Activated CD8-positive, alpha-beta memory T cell treated with anti-CD3 and anti-CD28 coated beads for 4 hours (primary cell): ENCODE measurements at places on chromosomes 6 and 20.

GRCh38 chr6:20334334-20334733, 67.3 kb upstream of the E2F3 start:
- no peak for DNase-seq

DNA sequence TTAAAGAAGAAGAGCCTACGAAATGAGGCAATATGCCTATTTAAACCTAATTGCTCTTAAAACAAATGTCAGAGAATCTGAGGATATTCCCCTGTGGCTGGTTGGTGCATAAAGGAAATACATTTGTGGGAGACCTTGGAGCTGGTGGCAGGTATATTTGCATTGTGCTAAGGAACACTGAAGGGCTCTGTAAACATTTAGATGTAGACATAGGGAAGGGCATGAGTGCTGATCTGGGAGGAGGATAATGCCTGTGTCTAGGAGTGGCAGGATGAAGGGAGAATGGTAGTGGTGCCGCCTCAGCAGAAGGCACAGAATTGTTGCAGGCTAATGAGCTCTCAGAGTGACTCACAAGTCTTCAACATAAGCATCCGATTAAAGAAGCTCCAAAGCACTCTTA, 85.8 kb downstream of the CD164 start:
- no peak for DNase-seq

DNA sequence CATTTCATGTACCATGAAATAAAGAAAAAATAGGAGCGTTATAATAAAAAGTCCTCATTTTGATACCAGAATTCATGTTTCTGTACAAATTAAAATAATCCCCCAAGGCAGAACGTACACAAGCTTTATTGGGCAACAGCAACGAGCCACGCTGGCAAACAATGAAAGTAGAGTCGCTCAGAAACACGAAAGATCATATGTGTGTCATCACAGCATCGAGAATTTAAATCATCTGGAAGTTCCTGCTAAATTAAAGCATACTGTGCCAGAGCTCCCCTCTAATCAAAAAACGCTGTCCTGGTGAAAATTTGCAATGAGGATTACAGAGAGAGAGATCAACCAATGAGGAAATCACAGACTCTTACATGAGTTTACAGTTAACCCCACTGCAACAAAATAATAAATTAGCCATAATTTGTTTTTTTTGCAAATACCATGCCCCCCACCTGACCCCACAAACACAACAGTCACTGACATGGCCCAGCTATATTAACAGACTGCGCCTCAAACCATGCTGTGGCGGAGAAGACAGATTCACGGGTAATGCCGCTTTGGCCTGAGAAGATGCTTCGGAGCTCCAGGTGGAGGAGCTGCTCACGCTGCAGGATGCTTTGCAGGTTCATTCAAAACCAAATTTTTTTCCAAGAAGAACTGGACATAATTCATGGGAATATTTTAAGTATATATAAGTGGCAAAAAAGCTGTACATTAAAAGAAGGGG, 54.3 kb upstream of the NFATC2 start:
- no peak for DNase-seq

DNA sequence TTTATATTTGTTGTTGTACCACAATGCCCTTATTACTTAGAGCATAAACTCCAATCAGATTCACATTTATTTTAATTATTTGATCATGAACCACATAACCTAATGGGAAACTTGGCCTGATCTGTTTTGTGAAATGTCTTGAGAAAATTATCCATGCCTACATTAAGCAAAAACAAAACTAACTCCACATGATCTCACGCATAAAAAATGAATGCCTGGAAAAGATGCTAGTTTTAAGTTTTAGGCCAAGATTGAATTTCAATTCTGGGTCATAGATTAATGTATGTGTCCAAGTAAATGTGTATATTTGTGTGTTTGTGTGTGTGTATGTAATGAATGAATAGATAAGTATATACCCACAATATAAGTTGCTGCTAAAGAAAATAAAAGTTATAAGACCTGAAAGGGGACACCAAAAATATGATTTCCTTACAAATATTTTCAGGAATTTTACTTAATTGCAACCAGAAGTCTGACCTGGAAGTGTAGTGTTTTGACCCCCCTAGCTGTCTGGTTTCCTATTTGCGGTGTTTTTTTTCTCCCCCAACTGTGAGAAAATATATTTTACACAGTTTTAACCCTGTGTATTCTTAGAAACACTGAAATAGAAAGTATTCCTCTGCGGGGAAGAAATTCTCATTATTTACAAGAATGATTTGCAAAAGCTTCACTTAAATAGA, 97.2 kb downstream of the JAG1 start:
- DNase-seq: no peak

DNA sequence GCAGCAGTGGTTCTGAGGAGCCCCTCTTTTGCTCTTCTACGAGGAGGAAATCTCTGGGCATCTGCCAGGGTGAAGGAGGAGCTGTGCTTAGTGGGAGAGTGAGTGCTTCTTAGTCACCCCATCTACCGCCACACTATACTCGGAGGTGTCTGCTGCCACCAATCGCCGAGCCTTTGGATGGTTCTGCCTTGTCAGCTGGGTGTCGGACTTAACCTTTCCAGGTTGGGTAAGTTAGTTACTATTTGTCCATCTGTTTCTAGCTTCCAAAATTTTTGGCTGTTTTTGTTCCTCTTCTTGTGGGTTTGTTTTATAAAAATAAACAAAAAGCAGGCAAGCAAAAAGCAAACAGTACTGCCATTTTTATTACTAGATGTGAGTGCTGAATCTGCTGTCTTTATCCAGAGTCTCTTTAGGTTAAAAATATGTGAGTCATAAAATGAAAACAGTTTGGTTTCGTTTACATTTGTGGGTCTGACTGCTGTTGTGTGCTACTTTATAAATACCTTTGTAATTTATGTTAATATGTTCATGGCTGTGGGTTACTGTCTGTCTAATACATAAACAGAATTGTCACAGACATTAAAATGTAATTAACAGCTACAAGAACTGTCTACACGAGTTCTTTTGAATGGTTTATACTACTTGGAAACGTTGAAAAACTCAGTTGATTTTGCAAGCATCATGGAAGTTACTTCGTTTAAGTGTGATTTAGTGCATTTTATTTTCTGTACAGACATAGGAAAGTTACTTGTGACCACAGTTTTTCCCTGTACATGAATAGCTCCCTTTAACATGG, 89.2 kb downstream of the ARID1B start:
- no peak for DNase-seq

GRCh38 chr6:28490205-28490890, 25.2 kb downstream of the GPX6 start:
- no peak for DNase-seq

DNA sequence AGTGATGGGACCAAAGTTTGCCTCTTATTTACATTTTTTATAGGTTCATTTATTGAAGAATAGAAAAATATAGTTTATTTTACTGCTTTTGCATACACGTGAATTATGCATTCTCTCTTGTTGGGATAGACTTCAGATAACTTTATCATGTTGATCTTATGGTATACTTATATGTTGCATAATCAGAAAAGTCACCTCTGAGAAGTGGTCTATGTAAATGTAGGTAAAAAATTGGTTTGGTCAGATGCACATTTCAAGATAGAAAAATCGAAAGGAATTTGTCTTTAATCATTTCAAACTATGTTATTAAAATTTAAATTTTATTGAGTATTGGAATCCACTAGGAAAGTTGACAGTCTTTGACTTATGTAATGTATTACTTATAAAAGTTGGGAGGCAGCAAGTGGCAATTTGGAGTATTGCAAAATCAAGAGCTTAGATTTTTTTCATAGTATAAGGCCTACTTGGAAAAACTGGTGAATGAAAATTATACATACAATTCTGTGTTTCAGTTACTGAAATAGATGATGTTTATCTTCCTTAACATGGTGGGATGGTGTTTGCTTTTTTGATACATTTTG, 2.4 kb downstream of the PHF3 start:
- DNase-seq: no peak
